ENCODE measurements at places on chromosomes 12 and 14.

DNA sequence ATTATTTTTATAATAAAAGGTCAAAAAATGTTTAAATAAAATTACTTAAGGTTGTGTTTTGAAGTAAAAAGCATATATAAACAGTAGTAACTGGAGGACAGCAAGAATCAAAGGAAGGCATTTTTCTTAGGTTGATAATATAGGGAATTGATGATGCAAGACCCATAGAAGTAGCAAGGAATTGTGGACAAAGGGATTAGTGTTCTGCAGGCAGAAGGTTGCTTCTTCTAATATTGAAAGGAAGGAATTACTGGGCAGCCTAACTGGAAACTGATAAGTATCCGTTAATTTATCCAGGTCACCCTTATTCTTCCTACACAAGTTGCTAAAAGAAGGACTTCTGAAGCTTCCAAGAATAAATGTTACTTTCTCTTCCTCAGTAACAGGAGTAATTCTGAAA lies 54.5 kb upstream of the ALX1 start:
- peak; percentile 13 for DNase-seq

DNA sequence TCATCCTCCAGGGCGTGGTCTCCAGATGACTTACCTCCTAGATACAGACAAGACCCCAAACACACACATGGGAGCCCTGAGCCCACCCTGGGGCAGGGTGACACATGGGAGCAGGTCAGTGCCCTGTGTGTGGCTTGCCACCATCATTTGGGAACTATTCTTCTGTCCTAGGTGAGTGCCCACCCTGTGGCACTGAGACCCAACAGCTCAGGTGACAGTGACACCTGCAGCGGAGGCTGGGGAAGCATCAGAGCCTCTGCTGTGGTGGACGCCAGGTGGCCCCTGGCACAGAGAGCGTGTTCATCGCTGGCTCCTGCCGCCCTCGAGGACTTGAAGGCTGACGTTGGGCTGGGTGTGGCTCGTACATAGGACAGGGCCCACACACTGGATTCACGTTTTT lies 23.0 kb downstream of the SFSWAP start:
- no peak for DNase-seq

DNA sequence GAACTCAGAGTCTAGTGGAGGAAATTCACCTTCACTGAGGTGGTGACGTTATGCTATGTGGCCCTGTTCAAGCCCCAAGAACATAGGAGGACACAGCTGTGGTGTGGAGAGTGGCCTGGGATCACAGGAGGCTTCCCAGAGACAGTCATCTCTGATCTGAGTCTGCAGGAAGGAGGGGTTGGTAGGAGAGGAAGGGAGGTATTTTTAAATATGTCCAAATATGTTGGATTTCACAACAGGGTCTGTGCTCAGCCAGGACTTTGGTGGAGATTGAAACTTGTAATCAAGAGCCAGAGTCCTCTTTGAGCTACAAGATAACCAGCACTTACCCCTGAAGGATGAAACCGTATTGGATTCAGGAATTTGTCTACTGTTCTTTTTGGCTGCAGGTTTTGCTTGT lies 26.4 kb upstream of the MED13L start:
- DNase-seq, result peak; percentile 80

DNA sequence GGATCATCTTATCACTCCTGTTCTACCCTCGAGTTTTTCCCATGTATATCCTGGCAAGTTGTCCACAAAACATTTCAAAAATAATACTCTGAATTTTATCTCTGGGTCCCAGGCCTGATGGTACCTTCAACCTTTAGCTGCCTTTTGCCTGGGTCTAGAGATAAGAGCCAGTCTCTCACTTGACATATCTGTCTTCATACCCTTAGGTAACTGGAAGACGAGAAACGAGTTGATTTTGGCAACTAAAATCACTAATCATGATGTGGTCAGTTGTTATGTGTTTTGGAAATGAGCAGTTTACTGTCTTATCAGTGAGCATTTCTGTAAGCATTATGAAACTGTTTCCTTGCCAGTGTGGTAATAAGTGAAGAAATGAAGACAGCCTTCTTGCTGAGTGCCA lies 6.3 kb downstream of the RNF10 start:
- peak; percentile 61 for DNase-seq

GRCh38 chr14:51521764-51522163 lies 129.9 kb upstream of the FRMD6 start:
- peak; percentile 84 for DNase-seq

DNA sequence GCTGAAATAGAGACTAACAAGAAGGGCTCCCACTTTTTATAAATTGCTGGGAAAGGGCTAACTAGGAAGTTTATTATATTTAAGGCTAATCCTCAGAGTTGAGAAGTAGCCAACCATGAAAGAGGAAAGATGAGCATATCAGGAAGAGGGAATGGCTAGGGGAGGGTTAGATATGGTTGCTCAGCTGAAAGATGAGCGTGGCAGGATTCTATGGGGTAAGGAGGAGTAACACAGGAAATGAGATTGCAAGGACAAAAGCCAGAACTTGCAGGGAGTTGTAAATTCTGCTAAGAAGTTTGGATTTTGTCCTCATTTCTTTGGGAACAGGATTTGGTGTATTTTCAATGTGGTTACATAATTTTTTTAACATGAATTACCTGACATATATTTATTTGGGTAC lies 127.4 kb upstream of the ATP2B1 start:
- no peak for DNase-seq

DNA sequence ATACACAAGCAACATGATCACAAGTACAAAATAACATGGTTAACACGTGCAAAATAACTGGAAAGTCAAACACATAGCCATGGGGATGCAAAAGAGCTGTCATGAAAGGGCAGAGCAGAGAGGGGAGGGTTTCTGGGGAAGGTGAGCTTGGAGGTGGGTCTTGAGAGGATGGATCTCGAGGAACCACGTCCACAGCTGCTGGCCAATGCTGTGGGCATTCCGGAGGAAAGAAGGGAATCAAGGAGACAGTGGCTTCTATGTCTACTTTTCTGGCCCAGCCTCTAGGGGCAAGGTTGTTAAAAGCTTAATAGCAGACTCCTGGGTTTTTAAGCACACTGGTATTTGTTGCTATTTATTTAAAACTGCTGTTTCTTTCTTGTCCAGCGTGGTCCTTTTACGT lies 8.4 kb upstream of the MYH7 start:
- DNase-seq, result no peak

- DNase-seq, result peak; percentile 75
Observed at GRCh38 chr12:42473130-42473529, 116.4 kb downstream of the PRICKLE1 start.

DNA sequence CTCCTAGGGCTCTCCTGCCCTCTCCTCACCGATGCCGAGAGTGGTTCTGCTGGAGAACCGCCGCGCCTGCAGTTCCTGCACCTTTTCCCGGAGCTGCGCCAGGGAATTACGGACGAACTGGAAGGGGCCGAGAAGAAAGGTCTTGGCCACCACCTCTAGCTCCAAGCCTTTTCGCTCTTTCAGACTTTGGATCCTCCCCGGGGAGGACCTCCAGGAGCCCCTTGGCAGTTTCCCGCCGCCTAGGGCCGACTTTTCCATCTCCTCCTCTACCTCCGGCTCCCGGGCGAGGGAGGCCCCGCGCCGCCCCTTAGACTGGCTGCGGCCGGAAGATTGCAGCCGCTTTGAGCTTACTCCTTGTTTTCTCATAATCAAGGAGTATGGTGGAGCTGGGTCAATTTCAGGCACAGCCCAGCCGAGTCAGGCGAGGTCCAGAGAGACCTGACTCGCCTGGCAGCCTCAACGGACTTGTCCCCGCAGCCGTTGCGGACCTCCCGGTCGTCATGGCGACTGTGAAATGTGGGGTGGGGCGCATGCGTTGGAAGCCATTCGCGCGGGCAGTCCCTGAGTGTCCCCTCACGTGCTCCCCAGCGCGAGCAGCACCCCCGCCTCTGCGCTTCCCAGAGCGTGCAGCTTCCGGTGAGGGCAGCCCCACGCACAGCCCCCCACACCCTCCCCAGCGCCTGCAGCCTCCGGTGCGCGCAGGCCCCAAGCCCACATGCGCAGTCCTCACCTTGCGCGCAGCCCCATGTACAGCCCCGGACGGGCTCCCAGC lies at the start of gene DPY19L2:
Gene DPY19L2 (minus strand): TSS at position 466 of the 772 bp plus-strand sequence. CDS start 100 bp downstream, at position 366.
- DNase-seq, result peak; percentile 77

- DNase-seq, result no peak
Observed at GRCh38 chr14:47262801-47263200, 412.6 kb downstream of the MDGA2 start.

GRCh38 chr12:31647086-31647491 lies 12.4 kb upstream of the ETFBKMT start:
- no peak for DNase-seq

DNA sequence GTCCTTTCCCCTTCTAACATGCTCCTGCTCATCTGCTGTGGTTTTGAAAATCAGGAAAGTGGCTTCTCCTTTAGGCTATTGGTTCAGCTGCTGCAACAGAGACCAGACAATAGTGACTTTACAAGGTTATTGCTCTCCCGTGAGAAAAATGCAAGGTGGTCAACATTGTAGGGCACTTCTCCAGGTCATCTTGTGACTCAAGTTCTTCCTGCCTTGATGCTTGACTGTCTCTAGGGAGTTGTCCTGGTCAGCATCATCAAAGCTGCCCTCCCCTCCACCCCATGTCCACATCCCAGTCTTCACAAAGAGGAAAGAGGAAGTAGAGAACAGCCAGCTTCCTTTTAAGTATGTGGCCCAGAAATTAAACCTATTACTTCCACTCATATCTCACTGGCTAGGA lies 3.9 kb upstream of the TMEM63C start:
- DNase-seq, result no peak

DNA sequence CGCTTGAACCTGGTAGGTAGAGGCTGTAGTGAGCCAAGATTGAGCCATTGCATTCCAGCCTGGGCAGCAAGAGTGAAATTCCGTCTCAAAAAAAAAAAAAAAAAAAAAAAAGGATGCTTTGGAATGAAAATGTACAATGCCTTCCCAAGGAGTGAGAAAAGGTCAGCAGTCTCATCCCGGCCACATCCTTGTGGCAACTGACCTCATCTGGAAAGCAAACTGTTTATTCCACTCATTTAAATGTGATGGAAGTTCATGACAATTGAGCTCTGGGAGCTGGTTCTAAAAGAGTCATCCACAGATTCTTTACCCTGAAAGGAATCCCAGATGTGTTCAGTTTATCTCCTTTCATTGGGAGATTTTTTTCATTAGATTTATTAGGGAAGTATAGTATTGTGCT lies 19.4 kb upstream of the LIMA1 start:
- no peak for DNase-seq

- DNase-seq, result no peak
Observed at GRCh38 chr12:9392842-9393241, 184.6 kb upstream of the PZP start.

DNA sequence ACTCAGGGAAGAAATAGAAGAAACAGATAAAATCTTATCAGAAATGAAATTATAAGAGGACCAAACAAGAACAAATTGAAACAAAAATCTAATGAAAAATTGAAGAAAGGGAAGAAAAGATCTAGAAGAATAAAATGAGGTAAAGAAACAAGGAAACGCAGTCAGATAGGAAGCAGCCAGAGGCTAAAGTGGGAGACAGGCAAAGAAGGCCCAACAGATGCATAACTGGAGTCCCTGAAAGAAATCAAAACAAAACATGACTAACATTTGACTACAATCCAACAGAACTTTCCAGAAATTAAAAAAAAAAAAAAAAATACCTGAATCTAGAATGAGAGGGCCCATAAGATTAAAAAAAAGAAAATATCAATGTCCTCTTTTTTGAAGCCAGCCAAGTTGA lies 65.6 kb downstream of the AMN start:
- no peak for DNase-seq

DNA sequence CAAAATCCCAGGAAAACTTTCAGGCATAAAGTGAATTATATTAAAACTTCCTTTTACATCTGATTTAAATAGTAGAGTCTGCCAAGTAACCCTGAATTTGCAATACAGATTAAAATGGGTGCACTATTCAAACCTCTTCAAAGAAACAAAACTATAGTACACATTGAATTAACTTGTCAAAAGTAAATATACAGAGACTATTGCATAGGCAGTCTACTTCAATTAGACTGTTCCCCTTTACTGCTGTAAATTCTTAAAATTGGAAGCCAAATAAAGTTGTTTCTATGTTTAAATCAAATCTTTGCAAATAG lies 7.1 kb downstream of the KRAS start:
- no peak for DNase-seq

DNA sequence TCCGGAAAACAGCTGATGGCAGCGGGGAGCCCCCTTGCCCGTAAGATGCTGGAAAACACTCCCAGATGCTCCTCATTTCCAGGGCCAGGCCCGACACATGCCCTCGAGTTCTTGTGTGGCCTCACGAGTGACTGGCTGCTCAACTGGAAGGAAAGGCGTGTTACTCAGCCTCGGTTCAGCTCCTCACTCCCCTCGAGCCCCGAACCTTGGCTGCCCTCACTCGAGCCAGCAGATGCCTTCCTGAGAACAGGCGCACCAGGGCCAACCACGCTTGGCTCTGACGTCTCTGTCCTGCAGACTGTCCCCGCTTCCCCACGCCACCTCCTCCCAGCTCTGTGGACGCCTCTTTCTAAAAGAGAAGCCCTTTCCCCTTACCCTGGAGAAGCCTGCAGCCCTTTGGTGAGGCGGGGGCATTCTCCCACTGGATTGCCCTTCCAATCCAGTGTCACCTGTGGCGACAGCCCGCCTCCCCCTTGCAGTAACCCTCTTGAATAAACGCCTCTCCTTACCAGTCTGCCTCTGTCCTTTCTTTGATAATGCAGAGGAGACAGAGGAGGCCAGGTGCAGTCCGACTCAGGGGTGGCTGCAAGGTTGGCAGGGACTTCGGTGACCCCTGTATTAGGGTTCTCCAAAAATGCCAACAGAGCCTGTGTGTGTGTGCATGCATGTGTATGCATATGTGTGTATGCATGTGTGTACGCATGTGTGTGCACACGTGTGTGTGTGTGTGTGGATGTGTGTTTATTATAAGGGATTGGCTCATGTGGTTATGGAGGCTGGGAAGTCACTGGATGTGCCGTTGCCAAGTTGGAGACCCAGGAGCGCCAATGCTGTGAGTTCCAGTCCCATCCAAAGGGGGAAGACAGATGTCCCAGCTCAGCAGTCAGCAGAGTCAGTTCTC lies 166.3 kb downstream of the KIF26A start:
- no peak for DNase-seq

DNA sequence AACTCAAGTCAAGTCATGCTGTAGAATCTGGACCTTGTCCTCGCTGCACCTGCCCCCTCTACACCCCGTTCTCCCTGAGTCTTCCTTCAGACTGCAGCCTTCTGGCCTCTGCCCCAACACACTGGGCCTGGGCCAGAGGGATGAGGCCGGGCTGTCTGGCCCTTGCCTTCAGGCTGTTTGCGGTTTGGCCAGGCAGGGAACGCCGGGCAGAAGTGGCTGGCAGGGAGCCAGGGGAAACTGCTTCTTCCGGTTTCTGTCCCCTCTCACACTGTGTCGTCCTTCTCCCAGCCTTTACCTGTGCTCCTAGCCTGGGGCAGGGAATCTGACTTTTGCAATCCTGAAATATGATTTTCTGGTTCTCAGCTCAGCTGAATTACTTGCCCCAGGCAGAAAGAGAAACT lies 13.5 kb downstream of the DGLUCY start:
- DNase-seq, result no peak

- no peak for DNase-seq
Observed at GRCh38 chr14:105710119-105711043, 184.0 kb downstream of the TMEM121 start.
